ENCODE measurements at places on chromosomes 2 and 18.

GRCh38 chr2:152730591-152731333 is 12.3 kb downstream of the ARL6IP6 start:
- peak; percentile 91 for DNase-seq

- DNase-seq, result no peak
Observed at GRCh38 chr18:12485479-12486105, 77.9 kb downstream of the PRELID3A start.

DNA sequence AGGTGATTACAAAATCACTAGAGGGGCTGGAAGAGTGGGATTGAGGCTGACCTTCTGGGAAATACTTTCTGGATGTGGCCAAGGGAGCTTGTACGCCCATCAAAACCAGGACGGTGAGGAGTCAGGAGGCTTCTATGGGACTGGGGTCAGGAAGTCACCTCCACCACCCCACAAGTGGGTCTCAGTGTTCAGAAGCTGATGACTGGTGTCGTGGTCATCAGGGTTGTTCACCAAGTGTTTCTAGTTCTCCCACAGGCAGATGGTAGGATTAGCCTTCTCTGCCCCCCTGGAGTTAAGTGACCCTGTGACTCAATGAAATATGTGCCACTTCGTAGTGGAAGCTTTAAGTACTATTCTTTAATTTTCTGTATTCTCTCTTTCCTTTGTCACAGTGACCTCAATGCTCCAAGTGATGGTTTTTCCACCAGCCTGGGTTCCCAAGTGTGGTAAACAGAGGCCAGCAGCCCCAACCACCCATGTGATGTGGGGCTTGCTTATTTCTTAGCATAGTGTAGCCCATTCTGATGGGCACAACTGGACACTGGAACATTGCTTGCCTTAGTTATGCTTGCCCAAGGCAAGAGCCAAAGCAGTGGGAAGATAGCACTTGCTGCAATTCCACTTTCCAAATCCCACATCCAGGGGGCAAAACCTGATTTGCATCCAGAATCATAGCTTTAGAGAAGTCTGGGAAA is 258.8 kb downstream of the CYP26B1 start:
- no peak for DNase-seq

- DNase-seq, result no peak
Observed at GRCh38 chr2:160621748-160622147, 128.1 kb upstream of the RBMS1 start.

DNA sequence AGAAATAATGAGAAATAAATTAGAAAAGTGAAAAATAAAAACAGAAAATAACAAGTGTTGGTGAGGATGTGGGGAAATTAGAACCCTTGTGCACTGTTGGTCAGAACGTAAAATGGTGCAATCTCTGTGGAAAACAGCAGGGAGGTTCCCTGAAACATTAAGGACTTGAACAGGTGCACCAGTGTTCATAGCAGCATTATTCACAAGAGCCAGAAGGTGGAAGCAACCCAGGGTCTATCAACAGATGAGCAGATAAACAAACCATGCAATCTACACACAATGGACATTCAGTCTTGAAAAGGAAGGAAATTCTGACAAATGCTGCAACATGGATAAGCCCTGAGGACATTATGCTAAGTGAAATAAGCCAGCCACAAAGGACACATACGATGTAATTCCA is 58.2 kb upstream of the TFCP2L1 start:
- no peak for DNase-seq

DNA sequence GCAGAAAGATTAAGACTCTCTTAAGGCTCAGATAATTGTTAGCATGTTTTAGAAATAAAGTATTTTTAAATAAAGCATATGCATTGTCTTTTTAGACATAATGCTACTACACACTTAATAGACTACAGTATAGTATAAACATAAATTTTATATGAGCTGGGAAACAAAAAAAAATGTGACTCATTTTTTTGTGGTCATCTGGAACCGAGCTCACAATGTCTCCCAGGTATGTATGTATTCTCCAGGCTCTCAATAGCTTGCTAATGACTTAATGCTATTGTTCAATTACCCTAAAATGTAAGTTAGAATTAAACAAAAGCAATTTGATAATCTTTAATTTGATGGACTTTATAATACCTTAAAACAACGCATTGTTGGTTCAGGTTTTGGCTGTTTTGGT is 167.2 kb downstream of the NUP35 start:
- DNase-seq, result no peak

DNA sequence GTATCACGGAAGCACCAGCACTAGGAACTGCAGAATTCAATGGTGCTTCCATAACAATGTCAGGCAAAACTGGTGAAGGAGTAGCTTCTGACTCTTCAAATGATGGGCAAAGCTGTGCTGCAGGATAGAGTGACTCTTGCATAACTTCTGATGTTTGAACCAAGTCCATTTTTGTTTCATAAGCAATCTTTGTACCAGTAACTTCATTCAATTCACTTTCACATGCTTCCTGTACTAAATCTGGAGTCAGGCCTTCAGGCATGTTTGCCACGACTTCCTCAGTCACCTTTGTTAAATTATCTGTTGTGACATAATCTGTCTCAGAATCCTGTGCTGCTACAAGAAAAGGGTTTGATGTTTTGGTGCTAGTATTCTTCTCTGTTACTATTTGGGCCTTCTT is 24.0 kb downstream of the RTN4 start:
- DNase-seq, result peak; percentile 30

DNA sequence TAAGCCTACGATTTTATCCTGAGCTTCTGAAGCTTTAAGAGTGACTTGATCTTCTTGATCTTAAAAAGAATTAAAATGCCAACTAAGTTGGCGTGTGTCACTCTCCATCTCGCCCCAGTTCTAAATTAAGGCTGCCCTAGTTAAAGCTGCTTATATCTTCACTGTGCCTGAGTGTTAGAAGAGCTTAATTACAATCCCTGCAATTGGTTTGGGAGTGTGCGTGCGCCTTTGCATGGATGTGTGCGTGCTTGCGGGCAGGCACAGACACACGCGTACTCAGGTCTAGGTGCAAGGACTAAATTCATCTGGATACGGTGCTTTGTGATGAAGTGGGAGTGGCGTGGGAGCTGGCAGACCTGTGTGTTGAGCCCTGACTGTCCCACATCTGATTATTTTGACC is 201.5 kb downstream of the FAM210A start:
- no peak for DNase-seq

DNA sequence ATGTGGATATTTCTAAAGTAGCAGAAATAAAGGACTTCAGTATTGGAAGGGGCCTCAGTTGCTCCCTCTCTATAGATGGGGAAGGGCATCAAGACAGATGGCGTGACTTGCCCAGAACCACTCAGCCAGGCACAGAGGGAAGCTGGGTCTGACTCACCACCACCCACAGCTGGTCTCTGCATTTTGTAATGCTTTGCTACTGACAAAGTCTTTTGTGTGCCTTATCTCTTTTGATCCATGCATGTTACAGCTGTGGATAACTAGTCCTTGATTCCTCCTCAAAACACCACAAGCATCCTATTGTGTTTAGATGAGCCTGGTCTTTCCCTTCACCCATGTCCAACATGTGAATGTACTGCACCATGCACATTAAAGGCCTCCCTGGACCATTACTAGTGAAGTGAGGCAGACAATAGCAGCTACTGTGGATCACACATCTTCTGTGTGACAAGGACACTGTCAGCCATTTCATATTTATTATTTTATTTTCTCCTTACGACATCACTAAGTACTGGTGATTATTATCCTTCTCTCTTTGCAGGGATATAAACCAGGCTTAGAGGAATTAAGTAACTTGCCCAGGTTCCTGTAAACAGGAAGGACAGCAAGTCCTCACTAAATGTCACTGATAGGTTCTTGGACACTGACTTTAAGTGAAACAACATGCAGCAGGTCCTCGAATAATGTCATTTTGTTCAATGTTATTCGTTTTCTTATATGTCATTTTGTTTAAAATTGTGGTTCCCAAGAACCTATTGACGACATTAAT is 29.6 kb upstream of the IL37 start:
- peak; percentile 90 for DNase-seq

DNA sequence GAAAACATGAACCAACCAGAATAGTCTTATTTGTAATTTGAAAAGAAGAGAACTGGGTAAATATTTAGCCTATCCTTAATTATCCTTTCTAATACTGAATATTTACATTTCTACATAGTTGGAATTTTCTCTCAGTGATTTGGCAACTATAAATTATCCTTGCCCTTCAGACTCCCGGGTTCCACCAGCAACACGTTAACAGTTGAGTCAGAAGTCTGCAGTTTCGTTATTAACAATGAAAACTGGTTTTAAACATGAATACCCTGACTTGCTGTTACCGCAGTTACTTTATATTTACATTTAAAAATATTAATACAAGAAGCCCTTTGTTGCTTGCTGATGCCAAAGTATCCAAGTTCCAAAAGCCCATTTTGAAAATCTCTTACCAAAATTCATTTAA is 673.0 kb downstream of the ARHGAP15 start:
- DNase-seq, result no peak

GRCh38 chr2:109715313-109715805 is 78.7 kb upstream of the RGPD5 start:
- no peak for DNase-seq

- no peak for DNase-seq
Observed at GRCh38 chr2:60980071-60980815, 37.3 kb upstream of the PEX13 start.

GRCh38 chr2:62447411-62447810 is 58.6 kb downstream of the TMEM17 start:
- no peak for DNase-seq

- DNase-seq, result no peak
Observed at GRCh38 chr2:63818271-63818670, 23.4 kb upstream of the UGP2 start.

- DNase-seq, result no peak
Observed at GRCh38 chr18:36302676-36303075, 5.2 kb downstream of the FHOD3 start.

DNA sequence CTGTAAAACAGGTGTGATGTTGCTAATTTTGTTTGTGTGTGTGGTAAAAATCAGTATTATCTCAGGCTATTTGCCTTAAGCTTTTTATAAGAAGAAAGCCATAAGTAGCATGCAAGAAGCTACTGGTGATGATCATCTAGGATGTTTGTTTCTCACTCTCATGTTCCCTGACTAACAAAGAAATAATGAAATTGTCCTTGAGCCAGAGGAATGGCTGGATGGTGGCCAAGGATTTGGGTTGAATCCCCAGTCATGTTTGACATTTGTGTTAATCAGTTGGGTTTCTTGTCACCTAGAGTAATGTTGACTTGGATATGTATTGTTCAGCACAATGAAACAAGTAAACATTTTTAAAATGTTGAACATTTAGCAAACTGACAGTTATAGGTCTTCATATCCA is 496.8 kb upstream of the ZEB2 start:
- no peak for DNase-seq

DNA sequence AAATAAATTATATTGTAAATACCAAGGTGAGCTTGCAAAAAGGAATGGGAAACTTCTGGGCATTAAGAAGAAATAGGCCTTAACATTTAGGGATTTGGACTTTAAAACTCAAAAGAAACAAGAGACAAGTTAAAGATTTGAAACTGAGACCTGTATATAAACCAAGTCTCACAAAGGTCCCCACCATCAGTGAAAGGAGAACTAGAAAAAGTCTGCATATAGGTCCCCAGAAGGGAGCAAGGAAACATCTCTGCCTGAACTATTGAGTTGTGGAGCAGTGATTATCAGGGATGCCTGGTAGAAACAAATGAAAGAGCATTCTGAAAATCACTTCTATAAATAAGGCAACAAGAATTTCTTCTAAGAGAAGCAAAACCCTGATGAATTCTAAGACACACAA is 30.5 kb upstream of the ITGAV start:
- no peak for DNase-seq
